ENCODE measurements at places on chromosomes 5 and 9.

DNA sequence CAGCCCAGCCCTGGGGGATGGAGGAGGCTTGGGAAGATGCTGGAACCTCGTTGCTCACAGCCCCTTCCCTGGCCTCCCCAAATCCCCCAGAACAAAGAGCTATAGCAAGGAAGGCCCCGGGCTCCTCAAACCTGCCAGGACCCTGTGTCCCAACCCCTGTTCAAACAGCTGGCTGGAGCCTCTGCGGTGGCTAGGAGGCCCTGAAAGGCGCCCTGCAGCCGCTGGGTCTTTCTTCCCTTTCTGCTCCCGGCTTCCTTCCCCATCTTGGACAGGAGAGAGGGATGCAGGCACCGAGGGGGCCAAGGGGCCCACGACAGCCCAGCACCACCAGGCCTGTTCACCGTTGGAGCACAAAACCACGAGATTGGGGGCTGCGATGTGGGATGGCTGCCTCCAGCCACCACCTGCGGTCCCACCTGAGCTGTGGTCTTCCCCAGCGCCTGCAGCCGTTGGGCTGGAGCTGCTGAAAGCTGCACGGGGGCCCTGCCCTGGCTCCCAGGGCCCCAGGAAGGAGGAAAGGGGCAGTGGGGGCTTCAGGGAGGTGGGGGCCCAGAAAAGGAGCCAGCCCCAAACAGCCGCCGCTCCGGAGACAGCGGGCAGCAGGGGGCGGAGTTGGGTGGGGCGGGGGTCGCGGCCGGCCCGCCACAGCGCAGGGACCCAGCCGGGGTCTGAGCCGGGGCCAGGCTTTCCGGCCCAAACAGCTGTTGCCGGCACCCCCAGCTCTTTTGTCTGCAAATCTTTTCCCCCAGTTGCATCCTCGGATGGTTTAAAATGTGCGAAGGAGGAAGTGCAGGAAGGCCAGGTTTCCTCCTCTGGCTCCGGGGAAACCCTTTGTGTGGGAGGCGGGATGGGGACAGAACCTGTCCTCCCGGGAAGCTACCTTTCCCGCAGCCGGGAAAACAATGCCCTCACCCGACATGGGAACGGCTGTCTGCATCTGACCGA, 16.1 kb downstream of the NOTCH1 start:
- H3K4me3 ChIP-seq = no peak overlapping the region
- no peak overlapping the region for H3K27ac ChIP-seq
- H3K27me3 ChIP-seq = no peaks in the 10 kb centered on the region
- H3K4me1 ChIP-seq = peaks cover 34% of the 10 kb centered on the region

DNA sequence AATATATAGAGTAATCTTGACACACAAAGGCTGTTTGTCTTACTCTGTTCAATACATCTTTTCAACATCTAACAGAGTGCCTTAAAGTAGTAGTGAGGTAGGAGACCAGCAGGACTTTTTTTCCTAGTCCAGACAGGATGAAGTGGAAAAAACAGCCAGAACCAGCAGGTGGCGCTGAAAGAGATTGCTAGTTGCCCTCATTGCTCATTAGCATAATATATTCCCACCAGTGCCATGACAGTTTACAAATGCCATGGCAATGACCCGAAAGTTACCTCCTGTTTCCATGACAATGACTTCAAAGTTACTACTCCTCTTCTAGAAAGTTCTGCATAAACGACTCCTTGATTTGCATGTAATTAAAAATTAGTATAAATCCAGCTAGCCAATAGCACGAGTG, 387.4 kb downstream of the ACTL7B start:
- H3K4me3 ChIP-seq = no peak overlapping the region
- no peaks in the 10 kb centered on the region for H3K4me1 ChIP-seq
- H3K27ac ChIP-seq = no peak overlapping the region
- H3K36me3 ChIP-seq = no peaks in the 10 kb centered on the region
- H3K27me3 ChIP-seq = peaks cover 2% of the 10 kb centered on the region

- no peak overlapping the region for H3K4me3 ChIP-seq
- H3K27me3 ChIP-seq = peaks cover 56% of the 10 kb centered on the region
- H3K36me3 ChIP-seq = no peaks in the 10 kb centered on the region
- DNase-seq = no peak
- H3K4me1 ChIP-seq = no peaks in the 10 kb centered on the region
- no peak overlapping the region for H3K27ac ChIP-seq
Observed at GRCh38 chr9:91945277-91946085, 4.5 kb downstream of the ROR2 start.

GRCh38 chr5:130974021-130974683, 190.9 kb downstream of the HINT1 start:
- H3K4me1 ChIP-seq = no peaks in the 10 kb centered on the region
- peaks cover 5% of the 10 kb centered on the region for H3K27me3 ChIP-seq
- DNase-seq = no peak
- no peak overlapping the region for H3K27ac ChIP-seq
- H3K4me3 ChIP-seq = no peak overlapping the region
- no peaks in the 10 kb centered on the region for H3K36me3 ChIP-seq

DNA sequence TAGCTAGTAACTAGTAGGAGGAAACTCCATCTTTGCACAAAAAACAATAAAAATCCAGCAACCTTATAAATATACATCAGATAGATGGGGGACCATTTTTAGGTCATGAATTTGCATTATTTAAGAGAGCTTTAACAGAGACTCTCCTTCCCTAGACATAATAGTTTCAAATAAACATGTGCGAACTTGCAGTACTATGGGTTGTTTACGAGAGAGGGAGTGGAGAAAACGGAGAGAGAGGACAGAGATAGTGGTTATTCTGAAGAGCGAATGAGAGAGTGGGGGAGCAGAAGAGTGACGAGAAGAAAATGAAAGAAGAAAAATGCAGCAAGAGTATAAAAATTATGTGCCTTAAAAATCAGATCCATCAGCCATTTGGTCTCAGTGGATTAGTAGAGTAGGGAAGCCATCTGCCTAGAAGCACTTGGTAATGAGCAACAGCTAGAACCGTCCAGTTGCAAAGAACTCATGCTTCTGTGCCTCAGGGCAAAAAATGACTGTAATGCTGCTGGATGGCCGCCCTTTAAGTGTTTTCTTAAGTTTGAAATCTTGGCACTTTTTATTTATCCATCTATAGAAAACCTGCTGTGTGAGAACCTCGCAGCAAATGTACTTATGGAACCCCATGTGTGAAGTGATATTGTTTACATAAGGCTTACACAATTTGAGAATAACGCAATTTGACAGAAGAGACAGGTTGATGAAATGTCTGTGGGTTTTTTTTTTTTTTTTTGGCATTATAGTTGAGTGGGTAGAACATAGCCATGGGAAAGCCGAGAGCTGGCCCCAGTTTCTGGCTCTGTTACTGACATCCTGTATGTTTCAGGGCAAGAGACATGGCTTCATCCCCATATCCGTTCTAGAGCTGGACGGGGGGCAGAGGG, 95.6 kb upstream of the ZNF608 start:
- no peak overlapping the region for H3K4me3 ChIP-seq
- no peak overlapping the region for H3K27ac ChIP-seq
- H3K36me3 ChIP-seq = no peaks in the 10 kb centered on the region
- no peak for DNase-seq
- no peaks in the 10 kb centered on the region for H3K4me1 ChIP-seq

DNA sequence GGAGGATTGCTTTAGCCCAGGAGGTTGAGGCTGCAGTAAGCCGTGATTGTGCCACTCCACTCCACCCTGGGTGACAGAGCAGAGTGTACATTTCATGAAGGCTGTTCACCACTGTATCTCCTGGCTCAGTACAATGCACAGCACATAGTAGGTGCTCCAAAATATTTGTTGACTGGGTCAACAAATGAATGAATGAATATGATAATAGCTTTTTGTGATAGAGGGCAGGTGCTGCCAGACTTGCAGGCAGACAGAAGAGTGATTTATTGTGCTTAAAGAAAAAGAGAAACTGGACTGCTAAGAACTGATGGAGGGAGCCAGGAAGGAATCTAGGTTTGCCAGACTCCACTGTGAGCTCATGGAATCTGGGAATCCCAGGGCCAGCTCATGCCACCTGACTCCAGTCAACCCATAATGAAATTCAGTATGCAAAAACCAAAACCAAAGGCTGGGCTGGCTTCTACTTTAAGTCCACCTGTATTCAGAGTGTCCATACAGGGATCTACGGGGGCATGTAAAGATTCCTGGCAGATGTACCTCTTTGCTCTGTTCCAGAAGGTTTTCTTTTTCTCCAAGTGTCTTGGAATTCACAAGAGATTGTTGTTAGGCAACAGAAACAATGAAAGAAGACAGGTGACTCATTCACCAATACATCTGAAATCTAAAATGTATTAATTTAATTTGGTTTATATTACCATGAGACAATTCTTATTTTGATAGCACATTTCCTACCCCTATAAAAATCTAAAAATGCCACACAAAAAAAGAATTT, 15.5 kb upstream of the CTNNA1 start:
- H3K36me3 ChIP-seq = peaks cover 2% of the 10 kb centered on the region
- no peak overlapping the region for H3K4me3 ChIP-seq
- peaks cover 9% of the 10 kb centered on the region for H3K4me1 ChIP-seq
- no peak overlapping the region for H3K27ac ChIP-seq

DNA sequence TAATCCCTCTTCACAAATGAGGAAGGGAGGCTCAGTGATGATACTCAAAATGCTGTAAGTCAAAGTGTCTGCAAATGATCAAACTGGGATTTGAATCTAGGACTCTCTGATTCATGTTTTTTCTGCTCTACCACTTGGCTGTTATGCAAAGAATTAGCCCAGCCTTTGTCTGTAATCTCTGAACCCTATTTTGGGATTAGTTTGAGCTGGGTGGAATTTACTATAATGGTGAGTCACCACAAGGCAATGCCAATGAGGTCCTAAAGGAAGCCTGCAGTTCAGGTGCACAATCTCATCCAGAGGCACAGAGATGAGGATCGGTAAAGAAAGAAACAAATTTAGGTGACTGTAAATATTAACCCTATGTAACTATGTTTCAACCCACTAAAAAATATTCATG, 29.2 kb downstream of the RFK start:
- no peak overlapping the region for H3K4me3 ChIP-seq
- no peaks in the 10 kb centered on the region for H3K4me1 ChIP-seq
- H3K36me3 ChIP-seq = no peaks in the 10 kb centered on the region
- H3K27ac ChIP-seq = no peak overlapping the region
- H3K27me3 ChIP-seq = peaks cover 2% of the 10 kb centered on the region

DNA sequence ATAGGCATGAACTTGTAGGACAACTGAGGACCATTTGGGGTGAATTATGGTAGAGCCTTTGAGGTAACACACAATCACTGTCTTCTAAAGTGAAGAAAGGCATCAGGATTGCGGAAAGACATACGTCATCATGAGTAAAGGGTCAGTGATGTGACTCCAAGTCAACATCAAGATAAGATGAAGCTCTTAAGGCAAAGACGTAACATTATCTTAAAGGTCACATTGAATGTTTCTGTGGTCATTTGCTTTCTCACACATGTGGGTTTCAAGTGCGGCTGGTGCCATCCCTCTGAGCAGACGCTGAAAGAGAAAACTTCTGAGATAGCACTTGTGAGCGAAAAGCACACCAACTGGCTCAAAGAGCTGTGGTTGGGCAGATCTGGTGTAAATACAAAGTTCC, 63.3 kb upstream of the GRAMD2B start:
- DNase-seq = no peak
- no peak overlapping the region for H3K27ac ChIP-seq
- peaks cover 13% of the 10 kb centered on the region for H3K4me1 ChIP-seq
- H3K27me3 ChIP-seq = peaks cover 5% of the 10 kb centered on the region
- H3K36me3 ChIP-seq = no peaks in the 10 kb centered on the region

- no peaks in the 10 kb centered on the region for H3K4me1 ChIP-seq
- H3K27ac ChIP-seq = no peak overlapping the region
- no peak overlapping the region for H3K4me3 ChIP-seq
- no peak for DNase-seq
- no peaks in the 10 kb centered on the region for H3K36me3 ChIP-seq
Observed at GRCh38 chr5:156094001-156094400, 233.0 kb upstream of the SGCD start.

DNA sequence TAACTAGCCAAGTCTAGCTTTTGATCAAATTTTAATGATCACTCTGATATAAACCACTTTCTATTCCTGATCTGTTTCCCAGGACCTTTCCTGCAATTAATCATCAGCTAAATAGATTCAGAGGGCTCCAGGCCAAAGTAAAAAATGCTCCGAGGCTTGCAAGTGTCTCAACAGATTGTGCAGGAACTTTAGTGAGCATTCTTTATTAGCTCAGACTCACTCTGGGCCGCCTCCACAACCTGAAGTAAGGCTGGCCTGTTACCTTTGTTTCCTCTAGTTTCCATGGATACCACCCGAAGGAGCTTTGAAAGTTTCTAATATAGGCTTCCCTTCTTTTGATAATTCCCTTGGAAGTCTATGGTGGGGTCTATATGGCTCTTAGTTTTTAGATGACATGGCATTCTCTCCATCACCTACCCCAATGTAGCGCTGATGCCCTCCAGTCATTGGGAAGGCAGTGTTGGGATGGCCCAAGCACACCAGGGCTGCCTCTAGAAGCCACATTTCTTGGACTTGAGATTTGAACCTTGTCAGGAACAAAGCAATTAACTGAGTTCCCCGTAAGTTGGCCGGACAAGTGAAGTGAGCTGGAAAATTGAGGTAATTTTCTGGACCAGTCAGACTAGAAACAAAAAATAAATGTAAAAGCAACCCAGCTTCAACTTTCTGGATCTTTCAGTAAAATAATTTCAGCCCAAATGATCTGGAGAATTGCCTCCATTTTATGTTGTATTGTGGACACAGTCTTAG, 97.6 kb upstream of the LHFPL2 start:
- no peak for DNase-seq
- H3K27me3 ChIP-seq = peaks cover 18% of the 10 kb centered on the region
- no peak overlapping the region for H3K4me3 ChIP-seq
- no peak overlapping the region for H3K27ac ChIP-seq
- no peaks in the 10 kb centered on the region for H3K36me3 ChIP-seq

- peaks cover 50% of the 10 kb centered on the region for H3K27me3 ChIP-seq
- no peak overlapping the region for H3K4me3 ChIP-seq
- no peak overlapping the region for H3K27ac ChIP-seq
- H3K4me1 ChIP-seq = peaks cover 2% of the 10 kb centered on the region
Observed at GRCh38 chr5:170504616-170505266, 921 bp downstream of the KCNIP1 start.

DNA sequence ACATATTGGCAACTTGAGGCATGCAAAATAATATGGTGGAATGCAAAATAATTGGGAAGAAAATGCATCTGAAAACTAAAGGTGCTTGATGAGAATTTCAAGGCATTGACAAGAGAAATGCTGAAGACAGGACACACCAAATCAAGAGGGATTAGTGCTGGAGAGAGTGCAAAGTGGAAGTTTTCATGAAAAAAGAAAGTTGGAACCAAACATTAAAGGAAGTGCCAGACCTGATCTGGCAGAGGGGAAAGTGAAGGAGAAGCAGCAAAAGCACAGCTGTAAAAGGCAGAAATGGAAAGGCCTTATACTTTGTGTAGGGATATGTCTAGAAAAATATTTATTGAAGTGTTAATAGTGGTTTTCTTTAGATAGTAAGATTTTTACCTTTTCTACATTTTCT, 35.3 kb upstream of the FYB1 start:
- peaks cover 4% of the 10 kb centered on the region for H3K27me3 ChIP-seq
- peaks cover 6% of the 10 kb centered on the region for H3K4me1 ChIP-seq
- H3K27ac ChIP-seq = no peak overlapping the region
- DNase-seq = no peak
- H3K4me3 ChIP-seq = no peak overlapping the region

GRCh38 chr5:17378346-17378997, 119.6 kb upstream of the TAF11L2 start:
- H3K4me1 ChIP-seq = no peaks in the 10 kb centered on the region
- no peak overlapping the region for H3K27ac ChIP-seq
- DNase-seq = no peak
- no peaks in the 10 kb centered on the region for H3K27me3 ChIP-seq
- no peaks in the 10 kb centered on the region for H3K36me3 ChIP-seq

Data from activated naive CD8-positive, alpha-beta T cell treated with anti-CD3 and anti-CD28 coated beads, Interleukin-2, amount 10 ng/mL, durations not matched to agents 7 days and 5 days (primary cell).